Fibroblast of skin of left biceps (primary cell): ENCODE measurements at places on chromosomes 12 and 14.

- DNase-seq: no peak
Observed at GRCh38 chr14:106080922-106081321, 554.5 kb downstream of the TMEM121 start.

DNA sequence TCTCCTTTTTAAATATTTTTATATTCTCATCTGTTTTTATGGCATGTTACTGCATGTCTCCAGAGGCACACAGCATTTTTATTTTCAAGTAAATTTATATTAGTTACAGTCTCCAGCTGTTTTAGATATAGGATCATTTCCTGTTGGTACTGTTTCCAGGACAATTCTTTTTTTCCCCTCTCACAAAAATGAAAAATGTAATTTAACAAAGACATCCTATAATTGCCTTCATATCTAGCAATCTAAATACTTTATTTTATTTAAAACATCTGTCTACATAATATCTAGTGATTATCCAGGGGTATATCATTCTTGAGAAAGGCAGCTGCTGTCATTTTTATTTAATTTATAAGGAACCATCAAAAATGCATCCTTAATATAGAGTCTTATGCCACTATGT is 272.4 kb upstream of the NPAS3 start:
- DNase-seq: peak; percentile 44

GRCh38 chr12:124610021-124610612 is 42.7 kb upstream of the NCOR2 start:
- DNase-seq: no peak

DNA sequence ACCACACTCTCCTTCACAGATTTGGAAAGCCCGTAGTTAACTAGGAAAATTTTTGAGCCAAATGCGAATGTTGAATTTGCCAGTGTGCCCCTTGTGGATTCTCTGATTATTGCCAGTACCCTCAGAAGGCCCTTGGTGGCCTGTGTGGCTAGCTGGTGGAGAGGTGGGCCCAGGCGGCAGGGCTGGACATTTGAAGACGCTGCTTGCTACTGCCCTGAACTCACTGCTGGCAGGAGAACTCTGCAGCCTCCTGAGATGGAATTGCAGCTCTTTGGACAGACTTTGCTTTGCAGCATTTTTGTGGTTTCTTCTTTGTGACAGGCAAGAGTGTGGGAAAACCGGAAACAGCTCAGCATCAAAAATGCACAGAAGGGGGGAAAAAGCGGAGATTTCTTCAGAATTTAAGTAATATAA is 97.6 kb downstream of the TGFB3 start:
- DNase-seq: peak; percentile 83

DNA sequence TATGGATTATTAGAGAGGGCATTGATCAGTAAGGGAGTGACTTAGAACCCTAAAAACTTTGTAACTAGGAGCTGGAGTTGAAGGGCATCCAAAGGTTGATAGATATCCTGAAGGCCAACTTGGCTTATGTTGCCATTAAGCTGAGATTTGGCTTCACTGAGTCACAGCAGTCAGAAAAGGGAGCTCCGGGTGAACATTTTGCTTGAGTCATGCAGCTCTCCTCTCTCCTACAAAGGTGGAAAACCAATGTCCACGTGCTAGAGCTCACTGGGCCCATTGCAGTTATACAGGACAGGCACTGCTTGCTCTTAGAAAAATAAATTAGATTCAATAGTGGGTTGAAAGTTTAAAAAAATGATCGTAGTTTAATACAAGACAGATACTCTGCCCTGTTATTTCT is 87.3 kb upstream of the LRIG3 start:
- DNase-seq: no peak

GRCh38 chr12:32423559-32423958 is 24.2 kb downstream of the FGD4 start:
- DNase-seq: no peak

DNA sequence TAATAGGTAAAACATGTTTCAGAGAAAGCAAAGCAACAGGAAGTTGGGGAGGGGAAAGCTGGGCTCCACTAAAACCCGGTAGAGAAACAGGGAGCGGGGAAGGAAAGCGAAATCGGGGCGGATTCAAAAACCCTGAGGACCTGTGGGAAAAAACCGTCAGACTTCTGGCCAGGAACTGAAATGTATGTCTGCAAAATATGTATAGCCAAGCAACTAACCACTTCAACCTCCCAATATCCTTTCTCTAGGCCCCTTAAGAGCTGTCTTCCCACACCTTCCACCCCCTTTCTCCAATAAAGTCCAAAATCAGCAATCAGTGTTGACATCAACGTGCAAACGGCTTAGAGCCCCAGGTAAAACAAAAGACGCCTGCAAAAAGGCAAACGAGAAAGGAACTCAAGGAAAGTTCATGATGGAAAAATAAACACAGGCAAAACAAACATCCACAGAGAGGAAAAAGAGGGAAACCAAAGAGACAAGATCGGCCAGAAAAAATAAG is 32.8 kb downstream of the SIX1 start:
- DNase-seq: no peak

GRCh38 chr12:79685068-79685467 is 5.7 kb downstream of the PAWR start:
- DNase-seq: no peak

DNA sequence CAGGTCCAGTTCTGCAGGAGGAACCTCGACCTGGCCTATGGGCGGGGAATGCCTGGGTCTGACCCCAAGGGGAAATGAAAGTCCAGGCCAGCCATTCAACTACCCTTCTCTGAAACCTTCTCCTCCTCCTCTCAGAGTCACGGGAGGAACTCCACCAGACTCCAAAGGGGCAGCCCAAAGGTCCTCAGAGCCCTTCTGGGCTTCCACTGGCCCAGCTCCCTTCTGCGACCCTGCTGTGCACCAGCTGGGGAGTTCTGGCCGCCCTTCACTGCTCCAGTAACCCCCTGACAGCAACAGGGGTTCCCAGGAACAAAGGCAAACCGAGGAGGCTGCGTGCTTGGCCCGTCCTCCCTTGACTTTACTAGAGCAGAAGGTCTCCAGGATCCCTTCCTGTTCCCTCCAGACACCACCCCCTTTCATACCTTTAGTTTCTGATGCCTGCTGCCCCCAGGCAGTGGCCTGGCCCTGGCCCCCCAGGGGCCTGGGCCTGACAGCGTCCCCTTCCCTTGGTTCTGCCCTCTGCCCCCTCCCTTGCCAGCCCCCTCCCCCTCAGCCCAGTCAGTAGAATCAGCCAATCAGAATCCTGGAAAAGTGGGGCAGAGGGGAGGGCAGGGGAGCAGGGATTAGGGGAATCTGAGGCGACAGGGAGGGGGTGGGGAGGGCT is 850 bp upstream of the ZNF385A start:
- no peak for DNase-seq

- DNase-seq: no peak
Observed at GRCh38 chr12:51908876-51909592, 1.7 kb downstream of the ACVRL1 start.

GRCh38 chr12:123723765-123724164 is 11.6 kb downstream of the ATP6V0A2 start:
- DNase-seq: no peak

- no peak for DNase-seq
Observed at GRCh38 chr12:68648179-68648578, 37.5 kb downstream of the RAP1B start.

DNA sequence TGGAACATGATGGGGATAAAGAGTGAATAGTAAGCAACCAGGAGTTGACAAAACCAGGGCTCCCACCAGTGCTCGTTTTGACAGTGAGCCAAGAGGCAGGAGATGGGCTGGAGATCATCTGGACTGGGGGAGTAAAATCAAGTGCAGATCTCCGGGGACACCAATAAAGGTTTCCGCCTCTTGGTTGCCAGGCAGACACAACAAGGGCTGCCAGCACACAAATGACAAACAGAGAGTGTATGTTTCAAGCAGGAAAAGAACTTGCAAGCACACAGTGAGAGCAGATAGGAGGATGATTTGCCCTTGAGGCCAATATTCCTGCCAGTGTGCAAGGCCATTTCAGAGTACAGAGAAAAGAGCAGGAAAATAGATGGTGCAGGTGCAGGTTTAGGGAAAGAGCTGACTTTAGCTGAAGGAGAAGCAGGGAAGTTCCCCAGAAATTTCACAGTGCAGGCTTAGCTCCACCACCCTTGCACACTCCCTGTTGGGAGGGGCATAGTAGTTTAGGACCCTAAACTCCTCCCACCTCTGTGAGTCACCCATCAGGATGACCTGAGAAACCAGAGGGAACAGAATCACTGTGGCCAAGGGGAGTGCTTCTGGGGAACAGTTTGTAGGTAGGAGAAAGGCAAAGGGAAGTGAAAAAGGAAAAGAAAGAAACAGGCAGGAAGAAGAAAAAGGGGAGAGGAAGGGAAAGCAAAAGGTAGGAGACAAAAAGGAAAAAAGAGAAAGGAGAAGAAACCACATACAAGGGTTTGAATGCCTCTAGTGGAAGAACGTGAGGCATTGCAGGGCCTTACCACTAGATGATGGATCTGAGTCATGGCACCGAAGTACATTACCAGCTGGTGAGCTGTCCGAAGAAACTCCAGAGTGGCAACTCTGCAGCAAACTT is 404.4 kb downstream of the SLC6A15 start:
- peak; percentile 40 for DNase-seq

GRCh38 chr12:4956054-4956453 is 46.3 kb downstream of the KCNA1 start:
- DNase-seq: peak; percentile 47

DNA sequence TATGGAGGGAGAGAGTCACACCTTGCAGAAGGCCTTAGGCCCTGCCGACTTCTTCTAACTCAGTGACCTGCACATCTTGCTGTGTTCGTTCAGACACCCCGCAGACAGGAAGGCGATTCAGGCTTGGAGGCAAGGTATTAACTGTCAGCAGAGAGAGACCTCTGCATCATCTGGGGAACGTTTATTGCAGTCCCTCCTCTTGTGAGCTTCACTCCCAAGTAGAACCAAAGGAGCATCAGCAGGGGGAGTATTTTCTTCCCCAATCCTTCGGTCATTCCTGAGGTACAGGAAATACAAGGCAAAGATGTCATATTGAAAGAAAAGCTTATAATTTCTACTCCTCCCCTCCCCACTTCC is 217.9 kb downstream of the CRADD start:
- DNase-seq: peak; percentile 51

GRCh38 chr12:49903700-49904423 is at the start of gene FAIM2:
TSS of gene FAIM2 (minus strand) at chr12:49903900. CDS start at chr12:49903792, 108 bp downstream.
- DNase-seq: peak; percentile 72

GRCh38 chr12:72832024-72832423 is 559.9 kb downstream of the TRHDE start:
- DNase-seq: no peak

GRCh38 chr14:28494196-28494595 is 272.4 kb upstream of the FOXG1 start:
- no peak for DNase-seq

- no peak for DNase-seq
Observed at GRCh38 chr12:51760231-51760630, 88.3 kb downstream of the FIGNL2 start.

DNA sequence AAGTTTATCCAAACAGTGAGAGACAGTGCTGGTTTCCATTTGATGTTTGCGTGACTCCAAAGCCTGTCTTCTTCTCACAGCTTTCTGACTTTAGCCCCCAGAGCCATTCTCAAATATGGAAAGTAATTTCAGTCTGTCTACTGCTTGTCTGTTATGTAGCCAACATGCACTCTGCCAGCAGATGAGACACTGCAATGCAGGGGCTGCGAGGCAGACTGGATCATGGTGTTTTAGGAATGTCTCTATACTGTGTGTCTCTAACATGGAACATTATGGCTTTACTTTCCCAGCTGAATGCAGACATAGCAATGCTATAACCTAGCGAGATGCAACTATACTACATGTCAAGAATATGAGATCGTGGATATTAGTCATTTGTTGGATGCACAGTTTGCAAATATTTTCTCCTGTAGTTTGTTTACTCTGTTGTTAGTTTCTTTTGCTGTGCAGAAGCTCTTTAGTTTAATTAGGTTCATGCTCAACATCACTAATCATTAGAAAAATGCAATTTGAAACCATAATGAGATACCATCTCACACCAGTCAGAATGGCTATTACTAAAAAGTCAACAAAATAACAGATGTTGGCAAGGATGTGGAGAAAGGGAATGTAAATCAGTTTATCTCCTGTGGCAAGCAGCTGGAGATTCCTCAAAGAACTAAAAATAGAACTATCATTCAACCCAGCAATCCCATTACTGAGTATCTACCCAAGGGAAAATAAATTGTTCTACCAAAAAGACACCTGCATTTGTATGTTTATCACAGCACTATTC is 235.8 kb upstream of the TMTC1 start:
- no peak for DNase-seq

DNA sequence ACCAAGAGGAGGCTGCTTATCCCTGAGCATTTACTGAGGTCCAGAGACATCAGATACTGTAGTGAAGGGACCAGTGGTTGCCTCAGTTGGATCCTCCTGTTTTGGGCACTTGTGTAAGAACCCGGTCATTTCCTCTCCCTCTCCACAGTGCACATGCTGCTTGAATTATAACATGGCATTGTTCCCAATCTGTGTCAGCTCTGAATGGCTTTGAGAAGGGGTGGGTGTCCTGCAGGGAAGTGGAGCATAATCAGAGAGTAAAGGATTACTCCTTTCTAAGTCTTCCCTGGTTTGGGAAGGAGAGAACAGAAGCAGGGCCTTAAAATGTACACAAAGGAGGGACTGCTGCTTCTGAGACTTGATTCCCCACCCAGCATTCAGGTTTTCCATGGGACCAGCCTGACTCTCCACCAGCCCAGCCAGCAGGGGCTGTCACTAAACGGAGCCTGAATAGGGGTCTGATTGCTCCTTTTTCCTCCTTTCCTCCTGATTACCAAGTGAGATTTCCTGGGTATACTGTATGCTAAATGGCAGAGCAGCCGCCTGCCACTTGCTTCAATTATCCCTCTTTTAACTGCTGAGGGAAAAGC is 78.4 kb downstream of the NRXN3 start:
- peak; percentile 57 for DNase-seq

GRCh38 chr14:88005978-88006851 is 1.3 kb downstream of the GPR65 start:
- no peak for DNase-seq

GRCh38 chr14:67785270-67786109 is 30.9 kb downstream of the ZFYVE26 start:
- no peak for DNase-seq

GRCh38 chr12:46473634-46474329 is 101.2 kb upstream of the SLC38A2 start:
- peak; percentile 84 for DNase-seq

DNA sequence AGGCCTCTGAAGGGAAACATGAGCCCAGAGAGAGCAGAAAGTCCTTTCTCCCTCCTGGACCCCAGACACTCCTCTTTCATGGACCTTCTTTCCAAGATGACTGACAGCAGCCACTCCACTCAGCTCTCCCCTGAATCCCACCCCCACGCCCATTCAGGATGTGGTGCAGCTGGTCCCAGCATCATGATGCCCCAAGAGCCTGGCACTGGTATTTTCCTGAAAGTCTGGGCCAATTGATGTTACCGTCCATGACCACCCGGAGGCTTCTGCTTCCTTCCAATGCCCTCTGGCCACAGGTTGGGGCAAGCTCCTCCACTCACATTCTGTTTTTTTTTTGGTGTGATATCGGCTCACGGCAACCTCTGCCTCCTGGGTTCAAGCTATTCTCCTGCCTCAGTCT is 112.6 kb downstream of the CALM1 start:
- DNase-seq: no peak

- DNase-seq: no peak
Observed at GRCh38 chr12:94750864-94751263, 100.5 kb upstream of the TMCC3 start.

GRCh38 chr12:76962099-76962498 is 83.3 kb upstream of the CSRP2 start:
- no peak for DNase-seq
